ENCODE measurements at places on chromosomes 5 and 9.

DNA sequence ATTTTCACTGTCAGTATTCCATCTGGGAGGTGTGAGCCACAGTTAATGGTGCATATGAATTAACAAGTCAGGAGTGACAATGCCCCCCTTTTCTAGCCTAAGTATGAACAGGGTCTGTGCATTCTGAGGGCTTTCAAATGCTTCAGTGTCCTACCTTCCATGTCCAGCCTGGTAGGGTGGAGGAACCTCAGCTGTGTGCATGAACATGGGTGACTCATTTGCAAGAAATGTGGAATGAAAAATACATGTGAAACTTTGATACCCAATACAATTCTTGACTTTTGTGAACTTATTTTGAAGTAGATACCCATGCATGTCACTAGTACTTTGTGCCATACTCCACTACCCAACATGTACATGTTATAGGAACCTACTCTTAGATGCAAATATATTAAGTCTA lies 375.8 kb downstream of the SEMA5A start:
- peak; percentile 28 for DNase-seq

- DNase-seq = peak; percentile 65
These were observed 299.8 kb downstream of the TLE1 start for GRCh38 chr9:81389569-81389993.

GRCh38 chr5:6634306-6634705 lies 1.1 kb downstream of the SRD5A1 start:
- peak; percentile 30 for DNase-seq

GRCh38 chr9:122936883-122937282 lies 3.9 kb upstream of the RABGAP1 start:
- no peak for DNase-seq

DNA sequence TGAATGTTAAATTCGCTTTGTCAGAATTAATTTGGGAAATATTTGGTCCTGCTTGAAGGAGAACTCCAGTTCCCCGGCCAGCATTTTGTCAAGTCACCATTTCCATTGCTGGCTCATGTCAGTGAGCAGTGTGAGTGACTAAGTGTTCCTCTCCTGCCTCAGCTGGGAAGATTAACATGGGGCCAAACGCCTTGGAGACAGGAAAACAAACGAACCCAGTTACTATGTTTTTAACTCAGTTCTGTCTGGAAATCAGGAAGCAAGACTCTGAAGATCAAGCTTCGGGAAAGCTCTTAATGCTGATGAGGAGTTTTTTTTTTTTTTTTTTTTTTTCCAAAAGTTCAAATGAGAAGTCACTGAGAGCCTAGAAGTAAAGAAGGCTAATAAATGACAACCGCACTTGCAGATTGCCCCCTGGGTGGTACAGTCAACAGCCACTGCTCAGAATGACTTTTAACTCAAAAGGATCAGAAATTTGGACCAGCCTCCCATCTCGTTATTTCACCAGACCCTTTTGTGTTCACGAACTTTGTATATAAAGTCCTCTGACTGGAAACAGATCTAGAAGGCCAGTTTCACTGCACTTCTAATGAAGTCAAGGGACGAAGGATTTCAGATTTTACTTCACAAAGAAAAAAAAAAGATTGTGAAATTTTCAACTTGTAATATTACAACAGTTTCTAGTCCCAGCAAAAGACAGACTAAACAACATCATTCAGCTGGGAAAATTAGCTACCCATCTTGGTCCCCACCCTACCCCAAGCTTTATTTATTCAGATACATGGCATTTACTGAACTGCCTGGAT lies 121.3 kb downstream of the LHFPL2 start:
- DNase-seq = peak; percentile 83

GRCh38 chr9:132169672-132170392 lies 8.0 kb downstream of the NTNG2 start:
- peak; percentile 77 for DNase-seq
